IMR-90 (cell line): ENCODE measurements at places on chromosomes 7 and 10. TPM values are rescaled to one million over a fixed set of nuclear protein-coding genes. Genes with fewer than 3 reads are reported as not detected.

TDRD1 gene
- polyA plus RNA-seq: not detected in 2 replicates

DNA sequence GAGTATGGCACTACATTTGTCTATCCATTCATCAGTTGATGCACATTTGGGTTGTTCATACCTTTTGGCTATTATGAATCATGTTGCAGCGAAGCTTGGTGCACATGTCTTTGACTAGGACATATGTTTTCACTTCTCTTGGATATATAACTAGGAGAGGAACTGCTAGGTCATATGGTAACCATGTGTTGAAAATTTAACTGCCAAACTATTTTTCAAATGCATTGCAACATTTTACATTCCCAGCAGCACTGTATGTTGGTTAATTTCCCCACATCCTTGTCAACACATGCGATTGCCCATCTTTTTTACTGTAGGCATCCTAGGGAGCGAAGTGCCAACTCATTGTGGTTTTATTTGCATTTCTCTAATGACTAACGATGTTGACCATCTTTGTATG, 183.4 kb downstream of the PRKCQ start:
- peak; percentile 85 for DNase-seq

GRCh38 chr7:142709921-142710320, 39.4 kb upstream of the PRSS1 start:
- DNase-seq: no peak

HOXA13 gene
- polyA plus RNA-seq: not detected in 2 replicates

DNA sequence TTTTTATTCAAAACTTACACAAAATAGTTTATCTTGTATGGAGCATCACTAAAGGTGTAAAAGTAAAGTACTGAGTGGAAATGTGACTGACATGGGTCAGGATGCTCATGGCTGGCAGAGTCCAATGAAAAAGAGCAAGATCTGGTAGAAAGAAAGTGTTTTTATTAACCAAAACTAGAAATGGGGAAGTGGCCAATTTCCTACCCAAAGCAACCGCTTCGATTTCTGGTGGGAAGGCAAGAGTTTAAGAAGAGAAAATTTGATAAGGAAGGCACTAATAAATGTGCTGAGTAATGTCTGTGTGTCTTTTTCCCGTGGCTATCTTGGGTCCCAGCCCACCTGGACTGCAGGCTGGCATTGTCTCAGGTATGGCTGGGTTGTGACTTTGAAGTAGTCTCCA, 277.7 kb downstream of the ANKRD7 start:
- no peak for DNase-seq

DNA sequence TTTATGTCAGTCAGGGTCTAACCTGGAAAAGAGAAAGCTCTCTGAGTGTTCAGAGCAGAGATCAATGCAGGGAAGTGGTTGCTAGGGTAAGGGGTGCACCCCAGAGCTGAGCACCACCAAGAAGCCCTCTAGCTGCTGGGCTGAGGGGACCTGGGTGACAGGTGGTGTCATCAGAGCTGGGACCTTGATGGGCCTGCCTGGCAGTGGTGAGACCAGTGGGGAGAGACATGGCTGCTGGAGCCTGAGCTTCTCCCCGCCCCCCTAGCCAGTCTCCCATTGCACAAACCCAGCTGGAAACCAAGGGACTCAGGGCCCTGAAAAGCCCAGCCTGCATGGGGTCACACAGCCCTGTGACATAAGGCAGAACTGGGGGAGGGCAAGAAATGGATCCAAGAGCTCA, 49.1 kb upstream of the OSBPL3 start:
- no peak for DNase-seq

DNA sequence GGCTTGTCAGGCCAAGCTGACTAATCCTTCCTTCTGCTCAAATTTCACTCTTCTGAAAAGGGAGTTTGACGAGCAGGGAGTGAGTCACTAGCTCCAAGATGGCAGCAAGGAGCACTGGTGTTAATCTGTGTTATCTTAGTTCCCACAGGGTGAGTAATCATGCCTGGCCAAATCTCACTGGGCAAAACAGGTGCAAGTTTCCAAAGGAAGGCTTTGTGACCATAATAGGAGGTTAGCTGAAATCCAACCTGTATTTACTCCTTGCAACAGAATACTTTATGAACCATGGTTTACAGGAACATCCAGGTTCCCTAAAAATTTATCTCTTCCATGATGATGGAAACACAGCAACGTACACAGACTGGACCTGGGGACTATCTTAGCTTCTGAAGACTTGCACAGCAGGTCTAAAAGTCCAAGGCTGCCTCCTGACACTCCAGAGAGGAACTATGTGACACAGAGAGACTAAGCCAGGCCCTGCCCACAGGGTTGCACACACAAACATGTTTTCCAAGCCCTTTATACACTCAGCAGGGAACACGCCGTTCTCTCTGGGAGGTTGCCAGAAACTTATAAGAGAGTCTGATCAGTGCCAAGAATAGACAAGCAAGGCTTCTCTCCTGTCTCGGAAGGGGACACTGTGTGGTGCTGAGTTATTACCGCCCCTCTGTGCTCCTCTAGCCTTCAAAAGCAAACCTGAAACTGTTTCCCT, 46.3 kb downstream of the PDK4 start:
- DNase-seq: peak; percentile 74

SNCG gene
- polyA plus RNA-seq: 17.9 and 19.0 TPM in 2 replicates

DNA sequence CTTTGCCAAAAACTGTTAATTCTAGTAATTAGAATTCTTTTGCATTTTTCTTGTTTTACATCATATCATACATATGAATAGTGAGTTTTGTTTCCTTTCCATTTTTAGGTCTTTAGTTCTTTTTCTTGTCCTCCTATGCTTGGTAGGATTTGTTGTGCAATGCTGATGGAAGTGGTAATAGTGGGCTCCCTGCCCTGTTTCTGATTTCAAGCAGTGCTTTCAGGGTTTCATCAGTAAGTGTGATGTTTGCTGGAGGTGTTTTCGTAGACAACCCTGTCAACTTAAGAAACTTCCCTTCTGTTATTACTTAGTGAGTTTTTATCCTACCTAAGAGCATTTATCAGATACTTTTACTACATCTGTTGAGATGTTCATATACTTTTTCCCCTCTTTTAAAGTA, 50.5 kb downstream of the CSGALNACT2 start:
- DNase-seq: peak; percentile 43

DNA sequence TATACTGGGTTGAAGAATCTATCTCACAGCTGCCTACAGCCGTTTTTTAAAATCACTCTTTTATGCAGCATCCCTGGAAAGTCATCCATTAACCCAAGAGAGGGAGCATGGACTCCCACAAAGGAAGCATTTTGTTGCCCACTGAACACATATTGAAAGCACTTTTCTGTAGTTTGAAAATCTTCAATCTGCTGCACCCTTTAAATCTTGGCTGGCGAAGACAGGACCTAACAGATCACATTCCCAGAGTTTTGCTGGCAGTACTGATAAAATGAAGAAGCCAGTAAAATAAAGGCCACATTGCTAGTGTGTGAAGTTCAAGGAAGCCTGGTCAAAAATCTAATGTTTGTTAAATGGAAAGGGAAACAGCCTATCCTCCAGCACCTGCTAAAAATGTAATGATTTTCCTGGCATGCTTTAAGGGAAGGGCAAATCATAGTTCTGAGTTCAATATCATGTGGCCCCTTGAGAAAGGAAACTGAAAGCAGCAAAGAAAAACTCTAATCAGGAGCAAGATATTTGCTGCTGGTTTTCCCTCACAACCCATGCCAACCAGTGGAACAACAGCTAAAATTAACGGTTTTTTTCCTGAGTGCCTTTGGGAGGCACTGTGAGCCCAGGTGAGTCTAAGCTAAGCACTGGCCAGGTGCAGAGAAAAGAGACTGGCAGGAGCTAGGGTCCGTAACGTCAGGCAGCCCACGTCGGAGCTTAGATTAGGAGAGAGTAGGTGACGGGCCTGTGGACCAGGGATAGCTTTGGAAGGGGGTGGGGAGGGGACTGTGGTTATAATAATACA, 97.9 kb upstream of the PALS2 start:
- no peak for DNase-seq

GRCh38 chr10:84156768-84157167, 16.8 kb upstream of the GPR15LG start:
- peak; percentile 10 for DNase-seq

- peak; percentile 55 for DNase-seq
Observed at GRCh38 chr10:103668351-103669242, 175.1 kb downstream of the NEURL1 start.

PKD1L1 gene
- polyA plus RNA-seq: 0.03 and 0.15 TPM in 2 replicates

- no peak for DNase-seq
Observed at GRCh38 chr7:84508606-84509005, 314.0 kb upstream of the SEMA3A start.

DNA sequence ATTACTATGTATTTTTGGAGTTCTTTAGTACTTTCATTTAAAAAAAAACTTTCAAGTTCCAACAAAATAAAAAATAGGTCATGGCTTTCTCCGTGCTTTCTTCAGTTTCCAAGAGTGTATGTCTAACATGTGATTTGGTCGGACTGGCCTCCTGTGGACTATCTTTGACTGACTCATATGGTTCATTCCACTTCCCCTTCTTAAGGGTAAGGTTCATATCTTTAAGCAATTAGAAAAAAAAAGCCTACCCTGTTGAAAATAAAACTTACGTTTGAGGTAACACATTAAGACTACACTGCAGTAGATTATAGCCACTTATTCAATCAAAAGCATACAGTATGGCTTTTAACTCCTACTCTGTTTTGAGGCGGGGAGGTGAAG, 112.8 kb upstream of the AHR start:
- DNase-seq: peak; percentile 74

GRCh38 chr7:76357475-76358010, 1.2 kb downstream of the YWHAG start:
- no peak for DNase-seq

DNA sequence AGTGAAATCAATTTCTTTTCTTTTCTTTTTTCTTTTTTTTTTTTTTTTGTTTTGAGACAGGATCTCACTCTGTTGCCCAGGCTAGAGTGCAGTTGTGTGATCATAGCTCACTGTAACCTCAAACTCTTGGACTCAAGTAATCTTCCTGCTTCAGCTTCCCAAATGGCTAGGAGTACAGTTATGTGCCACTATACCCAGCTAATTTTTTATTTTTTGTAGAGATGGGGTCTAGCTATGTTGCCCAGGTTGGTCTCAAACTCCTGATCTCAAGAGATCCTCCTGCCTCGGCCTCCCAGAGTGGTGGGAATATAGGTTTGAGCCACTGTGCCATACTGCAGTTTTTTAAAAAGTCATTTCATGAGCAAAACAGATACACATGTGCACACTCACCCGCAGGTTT, 79.8 kb downstream of the ANK3 start:
- DNase-seq: no peak

- DNase-seq: no peak
Observed at GRCh38 chr7:43729924-43730248, 563 bp upstream of the COA1 start.

DNA sequence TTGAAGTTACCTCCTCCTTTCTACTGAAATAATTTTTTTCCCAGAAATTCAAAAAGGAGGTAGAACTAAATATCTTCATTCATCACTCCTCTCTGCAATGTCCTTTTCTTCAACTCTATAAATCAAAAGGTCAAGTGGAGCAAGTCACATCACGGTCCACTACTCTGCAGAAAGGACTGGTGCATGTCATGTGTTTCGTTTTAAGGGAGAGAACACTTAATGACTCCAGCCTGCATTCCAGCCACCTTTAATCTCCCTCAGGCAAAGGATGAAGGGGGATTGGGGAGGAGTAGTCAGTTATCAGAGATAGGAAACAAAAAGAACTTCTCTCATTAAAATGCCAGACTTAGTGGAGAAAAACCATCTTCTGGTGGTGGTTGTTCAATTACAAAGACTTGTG, 78.9 kb downstream of the ANK3 start:
- no peak for DNase-seq

- DNase-seq: peak; percentile 10
Observed at GRCh38 chr7:69002416-69002815, 595.9 kb upstream of the AUTS2 start.

CHAT gene
- polyA plus RNA-seq: not detected in 2 replicates

DNA sequence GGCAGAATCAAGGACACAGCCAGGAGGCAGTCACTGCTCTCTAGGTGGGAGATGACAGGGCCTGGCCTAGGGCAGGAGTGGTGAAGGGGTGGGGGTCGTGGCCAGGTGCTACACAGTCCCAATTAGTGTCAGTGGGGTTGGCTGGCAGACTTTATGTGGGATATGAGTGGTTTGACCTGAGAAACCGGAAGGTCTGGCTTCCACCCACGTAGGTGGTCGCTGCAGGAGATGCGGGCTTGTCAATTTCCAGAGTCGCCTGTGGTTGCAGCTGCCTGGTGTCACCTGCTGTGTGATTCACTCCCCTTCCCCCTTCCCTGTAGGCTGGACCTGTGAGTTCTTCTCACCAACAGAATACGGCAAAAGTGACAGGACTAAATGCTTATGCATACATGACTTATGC, 124.3 kb downstream of the KLF6 start:
- DNase-seq: no peak

RADIL gene
- polyA plus RNA-seq: 0.36 and 0.48 TPM in 2 replicates

DNA sequence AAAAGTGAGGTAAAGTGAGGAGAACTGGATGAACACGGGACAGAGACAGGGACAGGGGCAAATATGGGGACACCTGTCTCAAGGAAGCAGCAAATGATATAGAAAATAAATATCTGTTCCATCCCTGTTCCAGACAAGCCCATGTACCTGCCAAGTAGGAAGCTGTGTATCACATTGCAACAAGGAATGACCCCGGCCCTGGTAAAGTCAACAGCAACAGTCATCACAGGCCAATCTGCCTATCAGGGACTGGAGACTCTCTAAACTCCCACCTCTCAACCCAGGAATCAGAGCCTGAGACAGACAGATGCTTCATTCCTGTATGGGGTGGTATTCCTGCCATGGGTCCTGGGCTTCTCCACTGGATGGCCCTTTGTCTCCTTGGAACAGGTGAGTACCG, 156.6 kb upstream of the PRSS1 start:
- DNase-seq: no peak

GRCh38 chr10:72162978-72163377, 52.8 kb upstream of the ANAPC16 start:
- peak; percentile 74 for DNase-seq

DNA sequence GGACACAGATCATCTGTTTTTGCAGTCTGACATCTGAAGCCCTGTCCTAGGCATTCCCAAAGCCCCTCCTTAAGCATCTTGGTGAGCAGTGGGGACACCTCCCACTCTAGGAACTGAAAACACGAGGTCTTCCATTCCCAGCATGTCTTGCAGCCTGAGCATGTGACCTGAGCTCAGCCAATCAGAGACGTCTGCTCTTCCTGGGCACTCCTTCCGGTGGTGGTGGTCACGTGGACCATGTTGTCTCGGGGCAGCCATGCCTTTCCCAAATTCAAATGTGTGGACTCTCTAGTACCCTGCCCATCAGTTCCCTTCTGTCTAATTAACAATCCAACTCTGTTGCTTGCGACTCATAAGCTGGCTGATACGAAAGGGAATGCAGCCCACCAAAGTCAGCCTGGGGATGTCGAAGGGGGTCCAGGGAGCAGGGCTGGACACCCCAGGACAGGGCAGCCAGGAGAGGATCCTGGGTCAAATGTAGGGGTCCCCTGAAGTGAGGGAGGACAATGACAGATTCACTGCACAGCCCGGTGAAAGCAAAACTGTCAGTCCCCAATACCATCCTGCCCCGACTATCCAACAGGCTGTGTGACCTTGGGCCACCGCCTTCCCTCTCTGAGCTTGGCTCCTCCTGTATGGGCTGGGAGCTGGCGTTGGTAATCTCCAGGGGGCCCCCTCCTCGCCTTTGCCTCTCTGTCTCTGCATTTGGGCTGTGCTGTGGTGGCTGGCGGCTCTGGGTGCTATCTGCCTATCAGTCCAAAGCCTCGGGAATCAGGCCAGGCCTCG, 57.4 kb upstream of the BAIAP2L1 start:
- no peak for DNase-seq
